Activated naive CD8-positive, alpha-beta T cell treated with anti-CD3 and anti-CD28 coated beads, Interleukin-2, amount 10 ng/mL, durations not matched to agents 7 days and 5 days (primary cell): ENCODE measurements at places on chromosomes 7 and 10. TPM values are rescaled to one million over a fixed set of nuclear protein-coding genes. Genes with fewer than 3 reads are reported as not detected.

DNA sequence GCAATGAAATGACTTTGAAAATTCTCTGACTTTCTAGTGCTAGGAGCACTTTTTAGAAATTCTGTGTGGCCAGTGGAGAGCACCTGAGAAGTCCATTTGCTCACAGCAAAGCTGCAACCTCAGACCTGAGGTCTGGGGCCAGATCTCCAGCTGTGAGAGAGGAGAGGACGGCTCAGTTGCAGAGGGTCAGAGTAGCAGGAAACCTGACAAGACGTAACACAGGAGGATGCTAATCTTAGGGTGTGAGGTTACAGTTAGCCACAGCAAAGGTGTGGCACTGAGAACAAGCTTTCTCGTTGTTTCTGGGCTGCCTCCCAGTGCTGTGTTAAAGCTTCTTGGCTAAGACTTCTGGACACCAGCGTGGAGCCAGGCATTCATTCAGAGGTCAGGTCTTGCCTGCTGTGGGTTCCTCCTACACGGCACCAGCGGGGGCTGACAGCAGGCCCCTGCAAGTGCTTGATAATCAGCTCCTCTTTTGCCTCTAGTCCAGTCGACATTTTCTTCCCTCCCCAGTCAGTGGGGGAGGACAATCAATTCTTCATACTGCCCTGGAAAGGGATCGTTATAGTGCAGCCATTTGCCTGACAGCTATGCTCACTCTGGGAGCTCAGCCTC, 435.4 kb upstream of the DPP6 start:
- no peaks in the 10 kb centered on the region for H3K4me1 ChIP-seq
- DNase-seq, result no peak
- H3K27ac ChIP-seq, result no peak overlapping the region

- no peak overlapping the region for H3K27ac ChIP-seq
- no peak overlapping the region for H3K4me3 ChIP-seq
- H3K36me3 ChIP-seq, result peaks cover 28% of the 10 kb centered on the region
- no peaks in the 10 kb centered on the region for H3K27me3 ChIP-seq
- no peak for DNase-seq
Measured at GRCh38 chr7:99120501-99120900, 23.4 kb downstream of the SMURF1 start.

GRCh38 chr10:124221356-124222317, 128.2 kb upstream of the CHST15 start:
- H3K27ac ChIP-seq, result no peak overlapping the region
- H3K27me3 ChIP-seq, result peaks cover 6% of the 10 kb centered on the region
- H3K4me1 ChIP-seq, result peaks cover 13% of the 10 kb centered on the region
- H3K4me3 ChIP-seq, result peak overlapping the region; percentile 33
- no peak for DNase-seq
- H3K36me3 ChIP-seq, result no peaks in the 10 kb centered on the region

DNA sequence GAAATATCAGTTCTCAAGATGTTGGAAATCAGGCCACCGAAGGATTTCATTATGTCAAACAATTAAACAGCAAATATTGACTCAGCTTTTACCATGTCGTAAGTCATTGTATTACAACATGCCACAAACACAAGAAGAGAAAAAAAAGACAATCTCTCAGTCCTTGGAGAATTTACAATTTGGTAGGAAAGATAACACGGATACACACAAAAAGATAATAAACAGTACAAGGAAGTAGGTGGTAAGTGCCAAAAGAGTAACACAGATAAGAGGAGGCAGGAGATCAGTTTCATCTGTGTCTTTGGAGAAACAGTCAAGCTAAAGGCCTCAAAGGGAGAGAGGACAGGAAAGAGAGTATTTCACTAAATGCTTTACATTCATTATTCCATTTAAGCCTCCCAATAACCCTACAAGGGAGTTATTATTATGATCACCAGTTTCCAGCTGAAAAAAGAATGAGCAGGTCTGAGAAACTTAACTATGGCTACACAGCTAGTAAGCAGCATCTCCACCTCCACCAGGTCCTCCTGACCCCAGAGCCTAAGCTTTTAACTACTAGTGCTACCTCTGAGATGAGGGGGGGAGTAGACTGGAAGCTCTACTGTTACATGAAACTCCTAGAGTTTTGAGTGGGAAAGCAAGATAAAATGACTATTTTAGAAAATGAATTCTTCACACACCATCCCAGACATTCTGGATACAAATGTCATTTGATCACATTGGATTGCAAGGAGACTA, 13.9 kb upstream of the DNAJC1 start:
- DNase-seq, result no peak
- H3K27me3 ChIP-seq, result peaks cover 10% of the 10 kb centered on the region
- H3K4me3 ChIP-seq, result no peak overlapping the region
- peaks cover 3% of the 10 kb centered on the region for H3K4me1 ChIP-seq
- H3K27ac ChIP-seq, result no peak overlapping the region
- H3K36me3 ChIP-seq, result no peaks in the 10 kb centered on the region

- H3K27me3 ChIP-seq, result no peaks in the 10 kb centered on the region
- peak overlapping the region; percentile 49 for H3K4me3 ChIP-seq
Measured at GRCh38 chr10:21702633-21703111, 168.6 kb downstream of the MLLT10 start.

DNA sequence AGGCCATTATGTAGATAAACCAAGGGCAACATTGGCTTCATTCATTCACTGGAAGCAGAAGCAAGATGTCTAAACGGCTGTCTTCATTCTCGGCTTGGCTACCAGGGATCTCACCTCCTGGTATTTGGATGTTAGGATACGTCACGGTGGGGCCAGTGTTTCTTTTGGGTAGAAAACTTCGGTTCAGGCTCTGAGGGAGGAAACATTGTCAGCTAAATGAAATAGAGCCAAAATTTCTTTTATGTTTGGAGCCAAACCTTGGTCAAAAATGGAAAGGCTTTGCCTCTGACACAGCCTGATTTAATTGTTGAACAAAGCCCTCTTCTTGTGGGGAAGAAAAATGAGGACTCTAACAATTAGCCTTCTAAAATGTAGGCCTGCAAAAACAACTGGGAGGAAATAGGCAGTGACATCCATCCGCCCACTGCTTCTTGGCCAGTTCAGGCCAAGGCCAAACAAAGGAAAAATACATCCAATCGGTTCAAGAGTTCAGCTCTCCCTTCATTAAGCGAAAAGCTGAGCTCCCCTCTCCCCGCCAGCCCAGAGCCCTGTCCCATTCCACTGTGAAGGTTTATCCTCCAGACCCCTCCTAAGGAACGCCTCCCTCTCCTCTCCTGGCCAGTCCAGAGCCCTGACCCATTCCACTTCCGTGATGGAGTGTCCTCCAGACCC, 44.4 kb downstream of the PFKFB3 start:
- no peak for DNase-seq
- H3K27me3 ChIP-seq, result no peaks in the 10 kb centered on the region
- no peak overlapping the region for H3K4me3 ChIP-seq
- H3K4me1 ChIP-seq, result peaks cover 3% of the 10 kb centered on the region
- no peak overlapping the region for H3K27ac ChIP-seq
- H3K36me3 ChIP-seq, result peaks cover 20% of the 10 kb centered on the region

Gene PRPS1L1
- total RNA-seq, result not detected

Gene NKX2-3
- not detected for total RNA-seq
